ENCODE measurements at places on chromosomes 1 and 21.

- no peak for DNase-seq
Observed at GRCh38 chr1:239247285-239247684, 139.1 kb upstream of the CHRM3 start.

GRCh38 chr1:61237147-61237546 lies 154.8 kb downstream of the NFIA start:
- no peak for DNase-seq

DNA sequence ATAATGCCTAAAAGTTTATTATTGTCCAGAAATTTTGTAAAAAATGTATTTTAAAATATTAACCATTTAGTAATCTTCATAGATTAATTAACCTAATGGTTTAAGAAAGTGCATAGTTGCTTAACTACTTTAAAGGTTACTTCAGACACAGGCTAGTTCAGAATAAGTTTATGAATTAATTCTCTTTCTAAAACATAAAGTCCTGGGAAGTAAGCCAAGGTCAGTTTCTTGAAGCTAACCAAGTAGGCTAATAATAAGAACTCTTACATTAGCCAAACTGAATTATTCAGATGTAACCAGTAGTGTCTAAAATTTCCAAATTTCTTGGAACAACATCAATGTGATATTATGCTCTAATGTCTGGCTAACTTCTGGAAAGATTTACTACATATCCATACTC lies 790.4 kb downstream of the NCAM2 start:
- no peak for DNase-seq

- no peak for DNase-seq
Observed at GRCh38 chr1:51690285-51690961, 73.5 kb downstream of the OSBPL9 start.

- DNase-seq = no peak
Observed at GRCh38 chr1:18996548-18997177, 40.2 kb upstream of the IFFO2 start.
